ENCODE measurements at places on chromosomes 13 and 19.
A peak's percentile ranks its signal among the peaks of the same experiment; 100 is the strongest.

- H3K4me3 ChIP-seq, result no peak overlapping the region
- H3K4me1 ChIP-seq, result no peaks in the 10 kb centered on the region
- H3K27ac ChIP-seq, result no peak overlapping the region
- no peaks in the 10 kb centered on the region for H3K27me3 ChIP-seq
- DNase-seq, result no peak
Observed at GRCh38 chr13:20489185-20489820, 36.4 kb downstream of the CRYL1 start.

DNA sequence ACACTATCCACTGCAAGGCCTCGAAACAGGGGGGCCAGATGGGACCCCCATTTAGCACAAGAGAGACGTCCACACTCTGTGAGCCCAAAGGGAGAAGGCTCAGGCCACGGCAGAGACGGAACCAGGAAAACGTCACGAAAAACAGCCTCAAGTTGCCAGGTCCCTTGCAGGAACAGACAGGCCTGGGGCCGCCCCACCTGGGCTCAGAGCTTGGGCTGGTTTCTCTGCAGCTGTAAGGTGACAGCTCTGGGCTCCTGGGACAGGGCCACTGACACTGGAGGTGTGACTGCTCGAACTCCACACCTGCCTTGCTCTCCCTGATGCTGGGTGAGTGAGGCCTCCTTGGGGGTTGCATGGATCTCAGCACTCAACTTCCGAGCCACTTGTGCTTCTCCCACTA lies 3.2 kb downstream of the ZNF787 start:
- no peaks in the 10 kb centered on the region for H3K36me3 ChIP-seq
- peak overlapping the region; percentile 22 for H3K27ac ChIP-seq
- DNase-seq, result no peak
- H3K4me1 ChIP-seq, result peaks cover 41% of the 10 kb centered on the region
- no peaks in the 10 kb centered on the region for H3K27me3 ChIP-seq
- no peak overlapping the region for H3K4me3 ChIP-seq

DNA sequence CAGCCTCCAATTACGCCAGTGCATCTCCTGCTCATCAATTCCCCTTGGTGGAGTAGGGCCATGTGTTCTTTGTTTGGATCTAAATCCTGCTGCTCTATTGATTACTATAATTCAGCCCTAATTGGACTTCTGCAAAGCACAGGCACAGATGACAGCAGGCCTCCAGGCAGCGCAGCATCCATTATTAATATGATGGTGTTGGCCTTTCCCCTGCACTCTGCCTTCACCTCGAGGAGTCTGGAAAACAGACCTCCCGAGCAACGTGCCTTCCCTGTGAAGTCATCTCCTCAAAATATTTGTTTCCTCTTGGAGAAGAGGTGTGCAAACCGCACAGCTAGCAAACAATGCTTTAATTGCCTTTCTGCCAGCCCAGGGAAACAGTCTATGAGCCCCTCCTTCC lies 92.5 kb downstream of the UQCRFS1 start:
- H3K4me3 ChIP-seq, result no peak overlapping the region
- no peaks in the 10 kb centered on the region for H3K36me3 ChIP-seq
- no peak overlapping the region for H3K27ac ChIP-seq
- DNase-seq, result no peak
- no peaks in the 10 kb centered on the region for H3K4me1 ChIP-seq

GRCh38 chr13:37326334-37326733 lies 220.9 kb upstream of the CSNK1A1L start:
- H3K27ac ChIP-seq, result no peak overlapping the region
- no peak for DNase-seq
- H3K4me1 ChIP-seq, result no peaks in the 10 kb centered on the region
- no peak overlapping the region for H3K4me3 ChIP-seq
- H3K27me3 ChIP-seq, result no peaks in the 10 kb centered on the region

GRCh38 chr13:25848812-25849745 lies 202.7 kb downstream of the SHISA2 start:
- H3K4me1 ChIP-seq, result no peaks in the 10 kb centered on the region
- H3K27ac ChIP-seq, result no peak overlapping the region
- no peaks in the 10 kb centered on the region for H3K36me3 ChIP-seq

- peaks cover 22% of the 10 kb centered on the region for H3K4me1 ChIP-seq
- no peak for DNase-seq
- no peak overlapping the region for H3K27ac ChIP-seq
- H3K36me3 ChIP-seq, result no peaks in the 10 kb centered on the region
- peak overlapping the region; percentile 89 for H3K4me3 ChIP-seq
Observed at GRCh38 chr13:94596575-94596971, 621 bp upstream of the TGDS start.

DNA sequence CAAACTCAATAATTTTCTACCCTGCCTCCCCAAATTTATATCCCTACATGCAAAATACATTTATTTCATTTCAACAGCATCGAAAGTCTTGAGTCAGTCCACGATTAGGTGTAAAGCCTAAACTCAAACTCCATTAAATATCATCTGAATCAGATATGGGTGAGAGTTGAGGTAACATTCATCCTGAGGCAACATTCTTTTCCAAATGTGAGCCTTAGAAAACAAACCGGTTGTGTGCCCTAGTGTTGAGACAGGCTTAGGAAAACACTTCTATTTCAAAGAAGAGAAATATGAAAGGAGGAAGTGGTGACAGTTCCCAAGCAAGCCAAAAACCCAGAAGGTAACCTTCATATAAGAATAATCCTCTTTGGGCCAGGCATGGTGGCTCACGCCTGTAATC lies 12.1 kb upstream of the ZNF441 start:
- DNase-seq, result no peak
- no peaks in the 10 kb centered on the region for H3K36me3 ChIP-seq

GRCh38 chr13:75959861-75960481 lies 323.8 kb downstream of the LMO7 start:
- no peak overlapping the region for H3K27ac ChIP-seq
- H3K4me3 ChIP-seq, result no peak overlapping the region
- no peaks in the 10 kb centered on the region for H3K27me3 ChIP-seq
- no peak for DNase-seq
- H3K36me3 ChIP-seq, result no peaks in the 10 kb centered on the region

DNA sequence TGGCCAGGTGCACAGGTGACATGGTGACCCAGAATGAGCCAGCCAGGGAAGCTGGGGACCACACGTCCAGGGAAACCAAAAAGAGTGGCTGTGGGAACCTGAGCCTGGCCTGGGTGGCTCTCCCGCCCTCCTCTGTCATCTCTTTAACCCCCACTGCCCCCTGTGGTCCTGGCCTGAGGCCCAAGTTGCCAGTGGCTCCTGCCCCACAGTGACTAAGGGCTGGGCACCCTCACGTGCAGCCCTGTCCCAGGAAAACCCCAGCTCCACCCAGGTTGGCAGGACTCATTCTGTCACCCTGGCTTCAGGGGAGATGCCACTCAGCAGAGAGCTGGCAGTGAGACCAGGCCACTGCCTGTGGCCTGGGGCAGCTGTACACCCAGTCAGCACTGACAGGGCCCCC lies 30.6 kb upstream of the ISYNA1 start:
- H3K4me1 ChIP-seq, result peaks cover 15% of the 10 kb centered on the region
- H3K27ac ChIP-seq, result peak overlapping the region; percentile 71
- no peaks in the 10 kb centered on the region for H3K36me3 ChIP-seq
- no peak for DNase-seq
- H3K4me3 ChIP-seq, result no peak overlapping the region

DNA sequence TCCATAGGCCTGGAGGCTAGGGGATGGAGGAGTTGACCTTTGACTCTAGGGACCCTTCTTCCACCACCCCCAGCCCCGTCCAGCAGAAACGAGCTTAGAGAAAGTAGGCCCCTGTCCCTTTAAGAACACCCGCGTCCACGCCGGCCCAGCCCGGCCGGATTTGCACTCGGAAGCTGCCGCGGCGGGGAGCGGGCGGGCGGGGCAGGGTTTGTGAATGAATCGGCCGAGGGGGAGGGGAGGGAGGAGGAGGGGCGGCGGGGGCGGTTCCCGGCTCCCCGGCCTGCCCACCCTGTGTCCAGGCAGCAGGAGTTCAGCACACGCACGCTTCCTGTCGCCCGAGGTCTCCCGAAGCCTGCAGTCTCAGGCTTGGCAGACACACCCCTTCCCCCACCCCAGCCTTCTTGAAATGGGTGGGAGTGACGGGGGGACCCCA lies 1.5 kb downstream of the UNC13A start:
- H3K27ac ChIP-seq, result no peak overlapping the region
- DNase-seq, result peak; percentile 53
- H3K36me3 ChIP-seq, result no peaks in the 10 kb centered on the region
- H3K4me3 ChIP-seq, result no peak overlapping the region
